Astrocyte of the hippocampus (primary cell): ENCODE measurements at places on chromosomes 6 and 20.
A peak's percentile ranks its signal among the peaks of the same experiment; 100 is the strongest.

GRCh38 chr20:53678990-53679596 lies 85.5 kb upstream of the ZNF217 start:
- DNase-seq = no peak

DNA sequence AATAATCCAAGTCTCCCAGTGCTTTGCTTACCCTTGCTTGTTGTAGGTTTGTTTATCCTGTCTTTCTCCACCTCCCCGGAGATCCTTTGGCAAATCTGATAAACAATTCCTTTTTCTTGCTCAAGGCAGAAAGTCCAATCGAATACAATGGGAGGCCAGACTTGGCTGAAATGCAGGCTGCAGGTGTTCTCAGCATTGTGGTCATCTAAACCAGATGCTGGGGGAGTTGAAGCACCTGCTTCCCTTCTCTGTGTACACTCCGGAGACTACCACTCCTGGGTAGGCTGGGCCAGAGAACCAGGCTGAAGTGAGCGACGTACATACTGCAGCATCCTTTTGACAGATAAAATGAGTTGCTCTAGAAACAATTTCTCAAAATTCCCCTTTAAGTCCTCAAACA lies 82.6 kb upstream of the PREP start:
- DNase-seq = no peak

DNA sequence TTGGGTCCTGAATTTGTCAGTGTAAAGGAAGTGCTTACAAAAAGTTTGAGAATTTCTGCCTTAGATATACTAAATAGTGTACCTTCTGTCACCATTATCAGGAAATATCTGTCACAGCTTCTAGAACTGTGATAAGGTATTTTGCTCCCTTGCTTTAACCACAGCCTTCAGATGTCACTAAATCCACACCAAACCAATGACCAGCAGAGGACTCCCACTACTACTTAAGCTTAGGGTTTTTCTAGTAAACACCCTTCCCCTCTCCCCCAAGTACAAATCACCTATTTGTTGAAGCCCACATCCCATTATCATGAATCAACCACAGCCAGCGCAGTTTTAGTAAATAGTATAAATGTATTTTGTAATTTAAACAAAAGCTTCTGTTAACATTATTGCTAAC lies 8.6 kb upstream of the JPH2 start:
- no peak for DNase-seq

DNA sequence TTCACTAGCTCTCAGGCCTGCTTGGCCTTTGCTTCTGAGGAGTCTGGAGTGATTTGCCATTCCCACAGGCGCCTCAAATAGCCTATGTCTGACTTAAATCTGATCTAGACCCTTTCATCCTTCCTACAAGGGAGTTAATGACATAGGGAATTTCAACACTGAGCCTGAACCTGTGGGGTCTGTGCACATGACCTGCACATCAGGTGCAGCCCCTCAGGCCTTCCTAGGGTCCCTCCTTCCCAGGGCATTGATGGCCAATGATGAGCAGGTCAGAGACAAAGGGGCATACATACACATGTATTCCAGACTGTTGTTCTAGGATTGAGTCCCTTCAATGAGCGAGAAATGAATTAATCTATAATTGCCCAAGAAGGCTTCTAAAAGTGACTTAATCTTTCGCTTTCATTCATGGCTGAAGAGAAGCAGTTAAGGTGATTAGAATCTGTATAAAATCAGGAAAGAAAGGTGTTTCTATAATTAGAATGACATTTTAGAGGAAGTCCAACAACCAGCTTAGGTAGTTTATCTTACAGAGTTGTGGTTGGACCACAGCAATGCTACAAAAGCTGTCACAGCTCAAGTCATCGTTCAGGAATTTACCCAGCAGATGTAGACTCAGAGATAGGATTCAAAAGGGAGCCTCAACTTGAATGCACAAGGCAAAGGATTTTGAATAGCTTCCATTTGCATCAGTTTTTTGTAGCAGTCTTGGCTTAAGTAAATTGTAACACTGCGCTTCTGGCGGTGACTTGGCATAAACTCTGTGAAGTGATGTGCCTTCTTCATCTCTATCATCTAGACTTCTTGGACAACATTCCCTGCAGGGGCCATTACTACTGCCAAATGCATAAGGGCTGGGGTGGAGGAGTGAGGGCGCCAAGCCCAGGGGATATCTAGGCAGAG lies 27.0 kb upstream of the TBC1D7 start:
- peak; percentile 97 for DNase-seq

GRCh38 chr6:17204533-17204932 lies 76.6 kb upstream of the RBM24 start:
- DNase-seq = no peak
